ENCODE measurements at places on chromosomes 12 and 14.

DNA sequence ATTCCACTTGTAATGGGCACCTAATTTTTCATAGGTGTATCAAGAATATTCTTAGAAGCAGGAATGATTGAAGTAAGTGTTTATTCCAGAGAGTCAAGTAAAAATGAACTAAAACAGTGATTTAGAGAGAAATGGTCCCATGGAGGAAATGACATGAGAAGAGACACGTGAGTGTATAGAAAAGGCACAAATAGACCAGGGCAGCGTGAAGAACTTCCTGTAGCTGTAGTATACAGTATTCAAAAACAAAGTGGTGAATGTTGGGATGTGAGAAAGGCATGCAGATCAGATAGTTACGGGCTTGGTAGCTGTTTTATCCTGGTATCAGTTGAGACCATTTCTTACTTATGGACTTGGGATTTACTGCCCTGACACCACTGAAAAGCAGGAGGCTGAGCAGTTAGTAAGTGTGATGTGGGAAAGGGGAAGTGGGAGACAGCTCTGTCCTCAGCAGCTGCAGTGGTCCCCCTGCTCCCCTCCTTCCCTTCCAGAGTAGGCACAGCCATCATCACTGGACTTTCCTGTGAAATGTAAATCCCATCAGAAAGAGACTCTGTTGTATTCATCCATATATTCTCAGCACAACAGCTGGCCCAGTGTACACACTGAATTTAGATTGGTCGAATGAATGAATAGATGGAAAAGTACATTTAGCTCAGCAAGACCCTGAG, 16.8 kb upstream of the TESPA1 start:
- no peak for DNase-seq

DNA sequence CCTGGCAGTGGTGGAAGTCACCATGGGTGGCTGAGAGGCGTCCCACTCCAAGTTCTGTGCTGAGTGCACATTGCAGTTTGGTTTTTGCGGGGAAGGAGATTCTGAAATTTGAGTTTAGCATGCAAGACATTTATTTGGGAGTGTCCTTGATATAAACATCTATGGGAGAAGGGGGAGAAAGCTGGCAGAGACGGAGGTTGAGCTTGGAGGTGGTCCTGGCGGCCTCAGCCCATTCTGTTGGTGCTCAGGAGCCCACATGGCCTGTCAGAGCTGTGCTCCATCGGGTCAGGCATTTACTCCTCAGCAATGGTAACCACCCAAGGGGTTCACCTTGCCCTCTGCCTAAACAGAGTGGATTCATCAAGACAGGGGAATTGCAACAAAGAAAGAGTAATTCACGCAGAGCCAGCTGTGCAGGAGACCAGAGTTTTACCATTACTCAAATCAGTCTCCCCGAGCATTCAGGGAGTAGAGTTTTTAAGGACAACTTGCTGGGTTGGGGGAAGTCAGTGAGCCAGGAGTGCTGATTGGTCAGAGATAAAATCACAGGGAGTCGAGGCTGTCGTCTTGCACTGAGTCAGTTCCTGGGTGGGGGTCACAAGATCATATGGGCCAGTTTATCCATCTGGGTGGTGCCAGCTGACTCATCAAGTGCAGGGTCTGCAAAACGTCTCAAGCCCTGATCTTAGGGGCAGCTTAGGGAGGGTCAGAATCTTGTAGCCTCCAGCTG, 323.3 kb upstream of the TMEM132C start:
- no peak for DNase-seq

DNA sequence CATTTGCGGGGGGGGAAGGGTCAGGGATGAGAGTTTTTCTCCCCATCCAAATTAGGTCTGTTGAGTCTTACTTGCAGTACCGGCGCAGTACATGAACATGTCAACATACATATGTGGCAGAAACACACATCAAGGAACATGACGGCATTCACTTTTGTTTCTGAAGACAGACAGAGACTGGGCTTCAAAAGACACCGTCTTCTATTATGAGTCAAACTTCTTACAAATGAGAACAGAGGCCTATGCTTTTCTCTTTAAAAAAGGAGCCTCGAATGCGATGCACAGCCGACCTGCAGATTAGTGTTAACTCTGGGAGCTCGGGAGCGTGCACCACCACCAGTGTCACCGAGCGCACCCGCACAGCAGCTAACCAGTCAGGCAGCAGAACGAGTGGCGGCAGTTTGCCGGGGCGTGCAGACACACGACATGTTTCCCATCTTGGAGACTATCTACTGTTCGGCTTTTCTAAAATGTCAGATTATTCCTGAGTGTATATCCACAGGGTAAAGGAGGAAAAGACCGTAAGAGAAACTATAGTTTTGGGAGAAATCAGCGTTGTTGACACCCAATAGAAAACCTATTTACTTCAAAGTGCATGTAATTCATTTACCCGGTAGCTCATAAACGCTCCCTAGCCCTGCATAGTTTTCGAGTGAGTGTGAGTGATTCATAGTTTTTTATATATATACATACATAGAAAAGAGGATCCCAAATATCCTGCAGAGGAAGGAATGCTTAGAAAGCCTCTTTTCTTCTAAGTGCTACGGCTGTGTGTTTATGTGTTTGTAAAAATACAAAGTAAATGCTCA, 33.0 kb downstream of the UBR7 start:
- DNase-seq = no peak

DNA sequence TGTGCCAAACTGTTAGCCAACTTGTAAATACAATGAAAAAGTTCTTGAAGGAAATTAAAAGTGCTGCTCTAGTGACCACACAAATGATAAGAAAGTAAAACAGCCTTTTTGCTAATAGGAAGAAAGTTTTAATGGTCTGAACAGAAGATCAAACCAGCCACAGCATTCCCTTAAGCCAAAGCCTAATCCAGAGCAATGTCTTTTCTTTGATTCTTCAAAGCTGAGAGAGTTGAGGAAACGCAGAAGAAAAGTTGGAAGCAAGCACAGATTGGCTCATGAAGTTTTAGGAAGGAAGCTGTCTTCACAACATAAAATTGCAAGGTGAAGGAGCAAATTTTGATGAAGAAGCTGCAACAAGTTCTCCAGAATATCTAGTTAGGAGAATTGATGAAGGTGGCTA, 213.8 kb downstream of the ATXN7L3B start:
- no peak for DNase-seq

- no peak for DNase-seq
Observed at GRCh38 chr12:50201987-50202521, 34.9 kb upstream of the CERS5 start.

Measured in GM12892 (cell line).